ENCODE measurements at places on chromosomes 1 and 21.

- no peak for DNase-seq
These were observed 42.0 kb downstream of the VPS26C start for GRCh38 chr21:37224861-37225839.

DNA sequence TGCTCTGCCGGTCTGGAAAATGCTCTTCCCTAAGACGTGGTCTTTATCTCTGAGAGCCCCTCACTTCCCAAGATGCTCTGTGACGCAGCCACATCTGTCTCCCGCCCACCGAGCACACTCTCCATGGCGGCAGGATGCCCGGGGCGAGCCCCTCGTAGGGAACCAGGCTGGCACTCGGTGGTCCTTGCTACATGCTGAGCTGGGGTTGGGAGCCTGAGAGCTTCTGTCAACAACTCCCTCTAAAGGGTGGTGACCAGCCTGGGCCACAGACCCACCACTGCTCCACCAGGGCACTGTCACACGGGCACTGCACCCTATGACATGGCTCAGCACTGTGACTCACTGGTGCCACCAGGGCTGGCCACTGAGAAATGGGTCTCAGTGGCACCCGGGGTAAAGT lies 2.6 kb downstream of the PEX10 start:
- no peak for DNase-seq

GRCh38 chr1:241408170-241408569 lies 51.2 kb upstream of the RGS7 start:
- no peak for DNase-seq

DNA sequence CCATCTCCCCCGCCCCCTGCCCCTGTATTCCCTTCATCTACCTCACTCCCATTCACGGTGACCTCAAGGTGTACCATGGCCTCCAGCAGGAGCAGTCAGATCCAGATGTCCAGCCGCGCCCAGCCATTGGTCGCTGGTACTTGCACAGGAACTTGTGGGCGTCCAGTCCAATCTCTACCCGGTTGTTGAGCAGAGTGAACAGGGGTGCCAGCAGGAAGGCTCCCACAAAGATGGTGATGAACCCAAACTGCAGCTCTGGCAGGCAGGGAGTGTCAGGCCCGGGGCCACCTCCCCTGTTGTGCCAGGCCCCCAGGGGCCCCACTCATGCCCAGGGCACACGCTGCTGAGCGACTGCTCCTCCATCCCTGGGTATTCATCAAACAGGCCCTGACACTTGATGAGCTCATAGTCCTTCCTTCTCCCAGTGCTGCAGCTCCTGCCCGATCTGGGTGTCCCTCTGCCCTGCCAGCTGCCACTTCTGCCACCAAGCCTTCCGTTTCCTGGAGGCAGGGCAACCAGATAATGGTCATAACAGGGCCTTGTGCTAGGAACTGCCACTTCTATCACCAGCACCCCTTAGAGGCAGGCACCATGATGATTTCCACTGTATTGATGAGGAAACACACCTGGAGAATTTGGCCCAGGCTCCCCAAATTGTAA lies 5.7 kb upstream of the ARHGEF19 start:
- no peak for DNase-seq

DNA sequence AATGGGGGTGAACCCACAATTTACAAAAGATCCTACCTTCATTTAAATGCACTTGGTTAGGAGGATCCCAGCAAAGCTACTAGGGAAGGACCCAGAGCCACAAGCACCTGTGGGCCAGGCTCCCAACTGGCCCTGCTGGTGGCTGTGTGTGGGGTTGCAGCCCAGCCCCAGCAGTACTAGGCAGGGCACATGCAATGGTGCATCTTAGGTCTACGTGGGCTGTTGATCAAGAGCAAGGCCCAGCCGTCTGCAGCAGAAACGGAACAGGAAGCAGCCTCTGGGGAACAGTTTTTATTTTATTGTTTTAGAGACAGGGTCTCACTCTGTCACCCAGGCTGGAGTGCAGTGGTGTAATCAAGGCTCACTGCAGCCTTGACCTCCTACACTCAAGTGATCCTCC lies 134.1 kb upstream of the RAB4A start:
- no peak for DNase-seq

DNA sequence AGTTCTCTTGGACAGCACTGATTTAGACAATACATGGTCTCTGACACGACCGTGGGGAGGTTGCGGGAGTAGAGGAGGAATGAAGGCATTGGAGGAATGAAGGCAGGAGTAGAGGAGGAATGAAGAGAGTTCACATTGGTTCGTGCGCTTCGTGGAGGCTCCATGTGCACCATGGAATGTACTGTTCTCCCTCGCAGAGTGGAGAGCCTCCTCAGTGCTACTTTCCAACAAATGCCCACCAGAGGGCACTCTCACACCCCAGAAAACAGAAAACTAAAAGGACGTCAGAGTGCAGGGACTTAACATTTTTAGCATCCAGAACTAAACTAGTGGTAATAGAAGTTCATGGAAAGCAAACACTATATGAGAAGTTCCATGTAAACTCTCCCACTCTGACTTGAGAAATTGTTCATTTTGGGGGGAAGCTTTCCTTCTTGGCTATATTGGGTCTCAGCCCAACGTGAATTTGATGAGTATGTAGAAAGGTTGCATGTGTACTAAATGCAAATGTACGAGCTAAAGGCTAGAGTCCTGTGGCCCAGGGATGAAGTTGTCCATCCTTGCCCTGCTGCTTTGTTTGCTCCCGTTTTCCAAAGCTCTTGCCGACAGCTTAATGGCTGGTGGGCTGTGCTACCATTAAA lies 211.6 kb downstream of the LMX1A start:
- DNase-seq, result peak; percentile 69

DNA sequence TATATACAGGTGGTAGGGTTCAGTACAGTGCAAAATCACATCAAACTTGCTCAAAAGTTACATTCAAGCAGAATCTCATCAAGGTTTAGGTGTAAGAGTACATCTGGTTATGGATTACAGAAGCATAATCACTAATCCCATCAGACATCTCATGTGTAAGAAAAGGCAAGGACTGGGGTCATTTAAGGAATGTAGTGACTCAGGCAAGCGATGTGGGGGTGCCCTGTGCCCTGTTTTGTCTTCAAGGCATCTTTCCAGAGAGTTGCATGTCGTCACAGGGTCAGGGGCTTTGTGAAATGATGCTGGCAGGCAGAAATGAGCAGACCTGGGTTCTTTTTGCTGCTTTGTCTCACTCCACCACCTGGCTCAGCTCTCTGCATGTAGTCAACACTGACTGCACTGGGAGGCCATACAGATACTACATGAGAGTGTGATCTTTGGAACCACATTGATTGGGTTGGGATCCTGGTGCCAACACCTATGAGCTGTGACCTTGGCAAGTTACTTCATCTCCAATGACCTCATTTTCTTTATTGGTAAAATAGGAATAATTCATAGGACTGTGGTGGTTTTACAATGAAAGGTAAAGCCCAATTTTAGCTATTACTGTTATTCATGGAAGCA lies 8.2 kb upstream of the HHIPL2 start:
- DNase-seq, result no peak

- no peak for DNase-seq
These were observed 1.6 kb downstream of the PIGR start for GRCh38 chr1:206944703-206945102.

DNA sequence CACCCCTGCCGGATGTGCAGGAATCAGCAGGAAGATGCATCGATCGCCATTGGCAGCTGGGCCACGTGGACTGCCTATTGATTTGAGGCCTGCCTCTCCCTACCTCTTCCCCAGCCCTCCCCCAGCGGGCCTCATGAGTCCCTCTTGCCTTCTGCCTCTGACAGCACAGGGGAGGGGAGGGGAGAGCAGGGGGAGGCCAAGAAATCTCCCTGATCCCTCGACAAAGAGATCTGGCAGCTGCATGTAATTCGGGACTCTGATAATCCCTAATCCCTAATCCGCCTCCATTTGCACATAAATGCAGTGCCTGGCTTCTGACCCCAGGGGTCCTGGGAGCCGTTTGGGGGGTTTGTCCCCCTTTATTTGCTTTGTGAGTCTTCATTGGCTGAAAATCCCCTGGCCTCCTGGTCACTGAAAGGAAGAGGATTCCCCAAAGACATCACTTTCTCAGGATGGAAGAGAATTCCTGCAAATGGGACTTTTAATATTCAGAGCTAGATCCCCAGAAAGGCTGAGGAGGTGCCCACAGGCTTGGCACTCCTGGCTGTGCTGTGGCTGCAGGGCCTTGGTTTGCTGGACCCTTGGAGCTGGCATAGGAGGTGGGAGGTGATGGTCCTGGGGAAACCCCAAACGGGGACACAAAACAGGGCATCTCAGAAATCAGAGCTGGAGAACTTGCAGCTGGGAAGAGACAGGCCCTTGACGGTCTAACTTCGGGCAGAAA lies 239.4 kb upstream of the POU3F1 start:
- DNase-seq, result no peak

- DNase-seq, result peak; percentile 37
These were observed 58.9 kb downstream of the ST3GAL3 start for GRCh38 chr1:43766086-43766784.

- DNase-seq, result peak; percentile 60
These were observed 61.5 kb upstream of the WLS start for GRCh38 chr1:68293609-68294366.

DNA sequence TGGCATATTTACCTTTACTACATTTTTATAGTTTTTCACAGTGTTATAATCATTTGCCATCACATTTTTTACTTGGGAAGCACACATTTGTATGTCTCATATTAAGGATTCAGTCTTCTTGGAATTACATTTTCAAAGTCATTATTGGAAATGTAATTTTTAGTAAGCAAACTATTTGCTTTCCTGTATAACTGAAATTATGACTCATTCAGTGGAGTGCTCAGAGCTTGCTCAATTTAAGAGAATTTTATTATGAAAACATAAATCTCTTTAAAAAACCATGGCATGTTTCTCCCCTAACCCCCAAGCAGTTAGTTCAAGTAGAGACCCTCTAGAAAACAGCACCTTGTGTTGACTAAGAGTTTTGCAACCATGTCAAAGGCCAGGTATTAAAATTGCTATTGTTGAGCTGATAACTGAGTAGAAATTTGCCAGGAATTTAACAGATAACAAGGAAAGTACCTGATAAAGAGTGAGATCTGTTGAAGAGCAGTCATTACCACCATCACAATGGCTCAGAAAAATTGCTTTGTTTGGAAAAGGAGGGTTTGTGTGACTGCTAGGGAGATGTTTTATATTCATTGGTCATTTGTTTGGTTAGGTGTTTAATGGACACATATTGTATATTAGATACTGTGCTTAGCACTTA lies 105.9 kb downstream of the KCNK2 start:
- no peak for DNase-seq

- peak; percentile 56 for DNase-seq
These were observed 9.1 kb downstream of the SYTL1 start for GRCh38 chr1:27350663-27351540.

DNA sequence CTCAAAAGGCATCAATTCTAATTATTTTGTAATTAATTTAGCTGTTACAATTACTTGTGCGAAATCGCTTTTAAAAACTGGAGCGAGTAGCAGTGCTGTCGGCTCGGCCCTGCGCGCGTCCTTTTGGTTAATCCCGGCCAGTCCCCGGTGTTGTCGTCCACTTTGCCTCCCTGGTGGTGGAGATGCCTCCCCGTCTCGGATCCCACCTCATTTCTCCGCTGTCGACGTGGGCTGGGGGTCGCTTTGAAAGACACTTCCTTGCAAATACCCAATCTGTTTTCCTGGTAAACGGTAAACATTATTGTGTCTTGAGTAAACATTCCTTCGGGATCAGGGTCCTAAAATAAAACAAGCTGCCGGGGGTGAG lies 3.7 kb downstream of the FOXD3 start:
- DNase-seq, result no peak

DNA sequence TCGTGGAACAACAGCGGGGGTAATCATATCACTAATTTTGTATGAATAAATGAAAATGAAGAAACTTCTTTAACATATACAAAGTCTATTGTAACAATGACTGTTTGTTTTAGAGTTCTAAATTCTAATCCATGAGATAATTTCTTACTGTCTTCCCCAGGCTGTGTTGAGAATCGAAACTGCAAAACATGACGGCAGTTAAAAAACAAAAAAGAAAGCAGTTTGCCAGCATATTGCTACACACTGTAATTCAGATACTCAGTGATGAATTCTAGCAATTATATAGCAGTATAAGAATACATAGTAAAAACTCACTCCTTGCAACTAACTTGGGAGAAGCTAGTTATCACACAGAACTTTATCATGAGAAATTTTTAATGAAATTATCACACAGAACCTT lies 22.1 kb downstream of the INSL5 start:
- DNase-seq, result no peak

GRCh38 chr1:154014154-154014907 lies 23.8 kb downstream of the RPS27 start:
- DNase-seq, result no peak

DNA sequence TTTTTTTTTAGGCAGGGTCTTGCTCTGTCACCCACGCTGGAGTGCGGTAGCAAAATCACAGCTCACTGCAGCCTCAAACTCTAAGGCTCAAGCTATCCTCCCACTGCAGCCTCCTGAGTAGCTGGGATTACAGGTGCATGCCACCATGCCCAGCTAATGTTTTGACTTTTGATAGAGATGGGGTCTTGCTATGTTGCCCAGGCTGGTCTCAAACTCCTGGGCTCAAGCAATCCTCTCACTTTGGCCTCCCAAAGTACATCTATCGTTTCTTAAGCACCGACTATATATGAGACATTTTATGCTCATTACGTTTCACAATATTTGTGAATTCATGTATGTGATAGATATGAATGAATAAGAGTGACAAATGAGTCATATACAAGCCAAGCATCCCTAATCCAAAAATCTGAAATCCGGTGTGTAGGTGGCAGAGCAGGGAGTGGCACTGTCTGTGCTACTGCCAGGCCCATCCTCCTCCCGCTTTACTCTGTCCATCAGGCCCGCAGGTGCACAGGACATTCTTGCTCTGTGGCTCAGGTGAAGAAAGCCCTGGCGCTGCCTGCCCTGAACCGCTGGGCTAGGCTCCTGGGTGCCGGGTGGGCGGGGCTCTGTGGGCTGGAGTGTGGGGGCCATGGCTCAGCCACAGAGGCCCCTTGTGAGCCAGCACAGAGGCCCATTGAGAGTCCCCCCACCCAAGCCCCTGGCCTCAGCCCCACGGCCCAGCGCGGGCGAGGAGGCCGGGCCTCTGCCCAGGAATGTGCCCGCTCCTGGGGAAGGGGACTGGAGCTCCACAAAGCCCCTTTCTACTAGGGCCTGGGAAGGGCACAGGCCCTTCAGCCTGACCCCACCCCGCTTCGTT lies 45.3 kb downstream of the HSPG2 start:
- no peak for DNase-seq

- DNase-seq, result no peak
These were observed 40.7 kb downstream of the KCNAB2 start for GRCh38 chr1:6086358-6086757.

GRCh38 chr21:36535618-36536241 lies 55.8 kb upstream of the CLDN14 start:
- DNase-seq, result no peak

All from endothelial cell (in vitro differentiated cells).